ENCODE measurements at places on chromosomes 7 and 10. TPM values are rescaled to one million over a fixed set of nuclear protein-coding genes. Genes with fewer than 3 reads are reported as not detected.
A peak's percentile ranks its signal among the peaks of the same experiment; 100 is the strongest.

Gene EGR2
- 201 TPM for total RNA-seq

Gene METTL27
- 1.3 TPM for total RNA-seq

- peaks cover 6% of the 10 kb centered on the region for H3K27me3 ChIP-seq
- H3K27ac ChIP-seq, result no peak overlapping the region
- no peaks in the 10 kb centered on the region for H3K36me3 ChIP-seq
- peaks cover 5% of the 10 kb centered on the region for H3K4me1 ChIP-seq
- no peak for DNase-seq
These were observed 10.0 kb upstream of the STAMBPL1 start for GRCh38 chr10:88870089-88870488.

GRCh38 chr10:133456041-133456951 lies 2.6 kb downstream of the SCART1 start:
- DNase-seq, result peak; percentile 47
- no peaks in the 10 kb centered on the region for H3K4me1 ChIP-seq
- no peaks in the 10 kb centered on the region for H3K27me3 ChIP-seq
- no peaks in the 10 kb centered on the region for H3K36me3 ChIP-seq

DNA sequence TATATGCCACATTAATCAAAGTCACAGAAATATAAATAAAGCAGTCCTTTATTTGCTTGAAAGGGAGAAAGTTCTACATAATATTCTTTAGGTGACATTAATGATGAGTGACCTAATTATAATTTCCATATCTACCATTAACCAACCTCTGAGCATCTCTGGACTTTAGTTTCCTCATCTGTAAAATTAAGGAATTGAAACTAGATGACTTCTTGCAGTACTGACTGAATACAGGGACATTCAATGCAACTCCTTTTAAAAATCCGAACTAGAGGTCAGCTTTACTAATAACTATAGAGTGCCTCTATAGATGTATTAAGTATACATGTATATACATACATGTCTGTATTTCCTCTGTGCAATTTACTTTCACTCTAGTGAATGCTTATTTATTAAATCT lies 3.9 kb downstream of the FMC1 start:
- peaks cover 4% of the 10 kb centered on the region for H3K27me3 ChIP-seq
- H3K27ac ChIP-seq, result no peak overlapping the region
- peaks cover 20% of the 10 kb centered on the region for H3K36me3 ChIP-seq
- no peak for DNase-seq
- no peak overlapping the region for H3K4me3 ChIP-seq
- H3K4me1 ChIP-seq, result peaks cover 15% of the 10 kb centered on the region

- H3K27me3 ChIP-seq, result no peaks in the 10 kb centered on the region
- H3K4me1 ChIP-seq, result peaks cover 42% of the 10 kb centered on the region
- no peak overlapping the region for H3K4me3 ChIP-seq
These were observed 14.1 kb downstream of the CUL1 start for GRCh38 chr7:148712678-148713329.

- H3K36me3 ChIP-seq, result no peaks in the 10 kb centered on the region
- no peak overlapping the region for H3K4me3 ChIP-seq
- H3K27ac ChIP-seq, result no peak overlapping the region
- H3K4me1 ChIP-seq, result no peaks in the 10 kb centered on the region
- H3K27me3 ChIP-seq, result no peaks in the 10 kb centered on the region
These were observed 50.9 kb downstream of the SEMA3D start for GRCh38 chr7:85135977-85136376.

Gene ACBD7
- total RNA-seq, result 1.3 TPM

GRCh38 chr10:88456730-88457129 lies 126.4 kb downstream of the RNLS start:
- H3K4me3 ChIP-seq, result no peak overlapping the region
- H3K27ac ChIP-seq, result no peak overlapping the region
- no peaks in the 10 kb centered on the region for H3K36me3 ChIP-seq

- H3K4me3 ChIP-seq, result peak overlapping the region; percentile 99
- peaks cover 36% of the 10 kb centered on the region for H3K4me1 ChIP-seq
- peak; percentile 65 for DNase-seq
- peak overlapping the region; percentile 83 for H3K27ac ChIP-seq
- H3K27me3 ChIP-seq, result no peaks in the 10 kb centered on the region
These were observed 1.2 kb downstream of the SLC4A2 start for GRCh38 chr7:151060416-151061212.

DNA sequence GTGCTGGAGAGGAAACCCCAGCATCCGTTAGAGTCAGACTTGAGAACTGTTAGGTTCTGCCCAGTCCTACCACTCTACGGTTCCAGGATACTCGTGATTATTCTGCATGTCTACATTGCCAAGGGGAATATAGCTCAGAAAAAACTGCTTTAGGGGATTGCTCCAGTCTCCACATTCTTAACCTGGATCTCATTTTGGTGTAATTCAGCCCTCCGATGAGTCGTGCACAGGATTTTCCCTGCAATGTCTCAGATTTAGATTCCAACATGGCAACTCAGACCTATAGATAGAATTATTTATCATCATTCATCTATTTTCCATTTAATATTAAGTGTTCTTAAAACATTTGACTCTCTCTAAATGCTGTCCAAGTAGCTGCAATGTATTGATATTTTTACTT lies 121.1 kb upstream of the ZEB1 start:
- no peaks in the 10 kb centered on the region for H3K36me3 ChIP-seq
- H3K27me3 ChIP-seq, result no peaks in the 10 kb centered on the region
- no peak overlapping the region for H3K4me3 ChIP-seq

- no peak overlapping the region for H3K27ac ChIP-seq
- peaks cover 6% of the 10 kb centered on the region for H3K4me1 ChIP-seq
- H3K27me3 ChIP-seq, result no peaks in the 10 kb centered on the region
- no peak for DNase-seq
- no peak overlapping the region for H3K4me3 ChIP-seq
These were observed 78.3 kb upstream of the KMT2C start for GRCh38 chr7:152513861-152514770.

DNA sequence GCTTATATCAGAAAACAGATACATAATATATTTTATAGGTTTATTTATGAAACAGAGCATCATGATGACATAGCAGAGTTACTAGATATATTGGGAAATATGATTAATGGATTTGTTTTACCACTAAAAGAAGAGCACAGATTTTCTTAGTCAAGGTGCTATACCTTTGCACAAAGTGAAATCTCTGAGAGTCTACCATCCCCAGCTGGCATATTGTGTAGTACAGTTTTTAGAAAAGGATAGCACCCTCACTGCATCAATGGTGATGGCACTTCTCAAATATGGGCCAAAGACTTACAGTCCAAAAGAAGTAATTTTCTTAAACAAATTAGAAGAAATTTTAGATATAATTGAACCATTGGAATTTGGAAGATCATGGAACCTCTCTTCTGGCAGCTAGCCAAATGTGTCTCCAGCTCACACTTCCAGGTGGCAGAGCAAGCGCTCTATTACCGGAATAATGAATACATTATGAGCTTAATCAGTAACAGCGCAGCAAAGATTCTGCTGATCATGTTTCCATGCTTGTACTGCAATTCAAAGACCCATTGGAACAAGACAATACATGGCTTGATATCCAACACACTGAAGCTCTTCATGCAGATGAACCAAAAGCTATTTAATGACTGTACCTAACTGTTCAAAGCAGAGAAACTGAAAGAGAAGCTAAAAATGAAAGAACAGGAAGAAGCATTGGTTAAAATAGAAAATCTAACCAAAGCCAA lies 21.9 kb upstream of the CREB3L2 start:
- peak overlapping the region; percentile 24 for H3K4me3 ChIP-seq
- peaks cover 2% of the 10 kb centered on the region for H3K27me3 ChIP-seq
- no peak for DNase-seq
- peaks cover 3% of the 10 kb centered on the region for H3K4me1 ChIP-seq
- H3K36me3 ChIP-seq, result no peaks in the 10 kb centered on the region
- no peak overlapping the region for H3K27ac ChIP-seq

- no peak for DNase-seq
- no peaks in the 10 kb centered on the region for H3K27me3 ChIP-seq
- no peak overlapping the region for H3K4me3 ChIP-seq
- no peaks in the 10 kb centered on the region for H3K36me3 ChIP-seq
- no peaks in the 10 kb centered on the region for H3K4me1 ChIP-seq
These were observed 77.7 kb downstream of the ITGB8 start for GRCh38 chr7:20408467-20408826.

DNA sequence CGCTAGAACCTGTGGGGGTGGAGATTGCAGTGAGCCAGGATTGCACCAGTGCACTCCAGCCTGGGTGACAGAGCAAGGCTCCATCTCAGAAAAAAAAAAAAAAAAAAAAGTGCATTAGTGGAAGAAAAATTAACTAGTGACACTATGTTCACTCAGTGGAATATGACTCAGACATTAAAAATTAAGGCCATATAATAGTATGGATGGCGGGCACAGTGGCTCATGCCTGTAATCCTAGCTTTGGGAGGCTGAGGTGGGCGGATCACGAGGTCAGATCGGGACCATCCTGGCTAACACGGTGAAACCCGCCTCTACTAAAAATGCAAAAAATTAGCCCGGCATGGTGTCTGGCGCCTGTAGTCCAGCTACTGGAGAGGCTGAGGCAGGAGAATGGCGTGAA lies 3.4 kb downstream of the PHYH start:
- H3K27me3 ChIP-seq, result no peaks in the 10 kb centered on the region
- DNase-seq, result no peak
- peaks cover 12% of the 10 kb centered on the region for H3K4me1 ChIP-seq
- H3K27ac ChIP-seq, result no peak overlapping the region
- no peak overlapping the region for H3K4me3 ChIP-seq

GRCh38 chr10:103569896-103570295 lies 76.4 kb downstream of the NEURL1 start:
- H3K27me3 ChIP-seq, result peaks cover 9% of the 10 kb centered on the region
- no peak for DNase-seq
- peaks cover 2% of the 10 kb centered on the region for H3K4me1 ChIP-seq
- no peak overlapping the region for H3K27ac ChIP-seq
- no peaks in the 10 kb centered on the region for H3K36me3 ChIP-seq

GRCh38 chr10:7933262-7933661 lies 115.0 kb downstream of the TAF3 start:
- no peak overlapping the region for H3K4me3 ChIP-seq
- H3K27ac ChIP-seq, result no peak overlapping the region
- peaks cover 4% of the 10 kb centered on the region for H3K4me1 ChIP-seq
- no peaks in the 10 kb centered on the region for H3K27me3 ChIP-seq

Gene ICA1
- 0.62 TPM for total RNA-seq

DNA sequence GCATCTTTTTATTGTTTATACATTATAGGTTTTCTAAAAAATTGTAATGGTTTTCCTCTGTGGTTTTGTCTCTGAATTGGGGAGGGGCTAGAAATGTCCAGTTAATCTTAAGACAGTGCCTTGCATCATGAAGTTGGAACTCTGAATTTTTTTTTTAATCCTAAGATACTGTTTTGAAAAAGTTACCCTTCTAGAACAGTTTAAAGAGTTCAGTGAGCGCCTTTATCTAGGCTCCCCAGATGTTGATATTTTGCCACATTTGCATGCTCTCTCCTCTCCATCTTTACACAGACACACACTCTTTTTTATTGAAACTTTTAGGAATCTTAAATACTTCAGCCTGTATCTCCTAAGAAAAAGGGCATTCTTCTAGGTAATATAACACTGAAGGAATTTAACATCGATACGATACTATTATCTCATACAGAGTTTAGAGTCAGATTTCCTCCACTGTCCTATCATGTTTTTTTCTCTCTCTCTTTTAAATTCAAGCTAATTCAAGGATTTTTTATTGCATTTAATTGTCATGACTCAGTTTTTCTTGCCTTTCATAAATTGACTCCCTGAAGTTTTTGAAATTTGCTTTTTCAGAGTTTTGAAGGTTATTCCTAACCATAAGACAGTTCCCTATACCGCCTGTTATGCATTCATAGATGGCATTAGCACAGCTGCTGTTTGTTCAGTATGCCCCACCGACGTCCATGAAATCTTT lies 31.5 kb downstream of the PRKAR2B start:
- no peaks in the 10 kb centered on the region for H3K4me1 ChIP-seq
- no peak for DNase-seq
- peaks cover 7% of the 10 kb centered on the region for H3K27me3 ChIP-seq
- H3K27ac ChIP-seq, result no peak overlapping the region
- H3K4me3 ChIP-seq, result no peak overlapping the region
- no peaks in the 10 kb centered on the region for H3K36me3 ChIP-seq

GRCh38 chr7:47651355-47652317 lies 69.7 kb upstream of the TNS3 start:
- H3K4me3 ChIP-seq, result no peak overlapping the region
- no peak overlapping the region for H3K27ac ChIP-seq
- peaks cover 9% of the 10 kb centered on the region for H3K4me1 ChIP-seq
- no peak for DNase-seq

DNA sequence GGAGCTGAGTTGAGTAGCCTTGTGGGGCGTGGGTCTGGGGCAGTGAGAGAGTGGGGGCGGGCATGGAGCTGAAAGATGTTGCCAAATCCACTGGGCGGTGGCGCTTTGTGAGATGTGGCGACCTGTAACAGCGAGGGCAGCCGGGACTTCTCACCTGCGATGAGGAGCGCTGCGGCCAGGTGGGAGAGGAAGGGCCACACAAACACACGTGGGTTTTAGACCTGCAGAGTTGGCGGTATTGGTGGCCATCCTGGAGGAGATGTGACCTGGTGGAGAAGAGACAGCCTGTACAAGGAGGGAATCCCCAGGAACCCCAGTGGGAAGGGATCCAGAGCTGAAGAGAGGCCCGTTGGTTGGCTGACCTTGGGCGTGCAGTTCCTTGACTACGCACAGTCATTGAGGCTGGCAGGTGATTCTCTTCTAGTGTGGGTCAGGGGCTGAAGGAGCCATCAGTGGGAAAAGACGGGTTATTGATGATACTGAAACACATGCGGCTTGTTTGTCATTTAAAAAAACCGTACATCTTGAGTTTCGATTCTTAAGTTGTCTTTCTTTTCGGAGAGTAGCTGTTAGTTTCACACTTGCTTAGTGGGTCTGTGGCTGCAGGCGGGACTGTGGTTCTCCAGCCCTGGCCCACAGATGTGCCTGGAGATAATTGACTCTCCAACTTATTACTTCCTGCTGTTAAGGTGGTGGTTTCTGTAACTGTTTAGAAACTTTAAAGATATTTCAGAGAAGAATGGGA lies 2.4 kb downstream of the CHST12 start:
- H3K4me1 ChIP-seq, result peaks cover 64% of the 10 kb centered on the region
- no peaks in the 10 kb centered on the region for H3K27me3 ChIP-seq
- peak overlapping the region; percentile 85 for H3K27ac ChIP-seq
- peaks cover 9% of the 10 kb centered on the region for H3K36me3 ChIP-seq
- peak overlapping the region; percentile 76 for H3K4me3 ChIP-seq
- peak; percentile 92 for DNase-seq

GRCh38 chr10:87661861-87662785 lies 2.4 kb downstream of the PAPSS2 start:
- H3K27ac ChIP-seq, result no peak overlapping the region
- peaks cover 8% of the 10 kb centered on the region for H3K4me1 ChIP-seq
- no peak for DNase-seq
- no peaks in the 10 kb centered on the region for H3K36me3 ChIP-seq
- H3K4me3 ChIP-seq, result no peak overlapping the region

- no peak overlapping the region for H3K4me3 ChIP-seq
- no peaks in the 10 kb centered on the region for H3K36me3 ChIP-seq
- DNase-seq, result no peak
- no peak overlapping the region for H3K27ac ChIP-seq
These were observed 6.9 kb upstream of the CALHM1 start for GRCh38 chr10:103465411-103466179.

Measured in activated CD4-positive, alpha-beta T cell treated with anti-CD3 and anti-CD28 coated beads, Interleukin-2, amount 10 ng/mL, durations not matched to agents 24 days and 14 days (primary cell).